ENCODE measurements at places on chromosomes 6 and 20.
A peak's percentile ranks its signal among the peaks of the same experiment; 100 is the strongest.

DNA sequence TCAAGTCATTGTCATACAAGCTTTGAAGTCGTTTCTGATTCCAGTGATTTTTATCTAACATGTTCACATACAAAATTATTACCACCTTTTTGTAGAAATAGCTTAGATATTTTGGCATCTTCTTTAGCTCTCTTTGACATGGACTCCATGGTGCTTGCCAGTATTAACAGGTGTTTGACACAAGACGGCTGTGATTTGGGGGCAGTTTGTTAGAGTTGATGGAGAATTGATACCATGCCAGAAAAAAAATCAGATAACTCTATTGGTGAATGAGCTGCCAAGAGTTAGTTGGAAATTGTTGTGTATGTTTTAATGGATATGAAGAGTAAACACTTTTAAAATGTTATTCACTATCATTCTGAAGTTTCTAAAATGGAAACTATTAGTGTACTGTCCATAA is 146.6 kb upstream of the LAMP5 start:
- DNase-seq: no peak

DNA sequence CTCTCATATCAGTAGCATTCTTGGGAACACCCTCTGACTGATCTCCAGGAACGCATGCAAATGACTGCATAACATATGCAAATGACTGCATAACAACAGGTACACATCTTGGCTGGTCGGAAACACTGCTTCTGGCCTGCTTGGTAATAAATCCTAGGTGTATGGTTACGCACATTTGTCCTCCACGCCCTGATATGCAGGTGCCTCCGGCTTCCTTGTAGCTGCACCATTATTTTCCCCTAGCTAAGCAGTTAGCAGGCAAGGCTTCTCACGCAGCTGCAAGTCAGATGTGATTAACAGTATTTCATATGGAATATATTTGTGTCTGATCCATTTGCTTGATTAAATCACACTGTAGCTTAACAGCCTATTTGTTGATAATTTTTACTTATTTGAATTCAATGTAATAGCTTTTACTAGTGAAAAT is 5.9 kb downstream of the RPS6KA2 start:
- no peak for DNase-seq

DNA sequence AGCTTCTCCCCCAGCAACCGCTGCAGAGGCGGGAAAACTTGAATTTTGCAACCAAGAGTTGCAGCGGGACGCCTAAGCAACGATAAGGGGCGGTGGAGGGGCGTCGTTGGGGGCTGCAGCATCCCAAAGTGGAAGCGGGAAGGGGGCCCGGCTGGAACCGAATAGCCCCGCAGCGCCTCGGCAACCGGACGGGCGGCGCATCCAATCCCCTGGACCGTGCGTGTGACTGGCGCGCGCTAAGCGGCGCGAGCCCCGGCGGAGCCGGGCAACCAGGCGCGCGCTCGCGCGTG is 670 bp upstream of the PARD6B start:
- DNase-seq: no peak

- DNase-seq: peak; percentile 41
Observed at GRCh38 chr6:28802417-28803336, 121.1 kb downstream of the TRIM27 start.

DNA sequence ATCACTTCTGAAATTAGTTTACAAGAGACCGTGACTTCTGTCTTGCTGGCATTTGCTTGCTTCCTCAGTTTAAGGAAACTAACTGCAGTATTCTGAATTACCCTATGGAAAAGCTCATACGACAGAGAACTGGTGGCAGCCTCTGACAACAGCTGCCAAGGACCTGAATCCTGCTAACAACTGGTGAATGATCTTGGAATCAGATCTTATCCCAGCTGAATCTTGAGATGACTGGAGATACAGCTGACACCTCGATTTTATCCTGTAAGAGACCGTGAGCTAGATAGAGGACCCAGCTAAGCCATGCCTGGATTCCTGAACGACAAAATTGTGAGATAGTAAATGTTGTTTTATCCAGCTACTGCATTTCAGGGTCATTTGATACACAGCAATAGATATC is 202.3 kb downstream of the OGFRL1 start:
- no peak for DNase-seq

DNA sequence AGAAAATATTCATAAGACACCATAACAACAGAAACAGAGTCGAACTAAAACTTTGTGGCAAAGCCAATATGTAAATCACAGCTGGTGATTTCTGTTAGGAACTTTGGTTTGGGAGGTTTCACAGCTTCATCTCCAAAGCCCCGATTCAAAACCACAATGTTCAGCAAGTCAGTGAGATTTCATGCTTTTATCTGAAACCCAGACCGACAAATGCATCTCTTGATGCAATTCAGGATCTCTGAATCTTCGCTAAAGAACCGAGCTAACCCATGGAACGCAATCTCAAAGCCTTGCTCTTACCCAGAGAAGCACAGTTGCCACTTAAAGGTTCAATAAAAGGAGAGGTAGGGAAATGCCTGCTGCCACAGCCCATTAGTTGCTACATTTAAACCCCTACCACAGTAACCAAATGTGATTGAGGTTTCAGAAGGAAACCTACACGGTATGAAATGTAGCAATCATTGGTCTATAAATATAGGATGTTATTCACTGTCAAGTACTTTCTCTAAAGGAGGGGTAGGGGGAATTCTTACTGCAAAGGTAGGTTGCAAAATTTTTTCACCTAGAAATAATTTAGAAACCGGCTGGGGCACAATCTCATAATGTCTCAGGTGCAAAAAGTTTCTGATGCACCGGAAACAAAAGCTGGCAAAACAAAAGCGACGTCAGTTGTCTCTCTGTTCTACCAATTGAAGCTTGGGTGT is 381.0 kb upstream of the ARID1B start:
- no peak for DNase-seq
